ENCODE measurements at places on chromosomes 2 and 18. TPM values are rescaled to one million over a fixed set of nuclear protein-coding genes. Genes with fewer than 3 reads are reported as not detected.

DNA sequence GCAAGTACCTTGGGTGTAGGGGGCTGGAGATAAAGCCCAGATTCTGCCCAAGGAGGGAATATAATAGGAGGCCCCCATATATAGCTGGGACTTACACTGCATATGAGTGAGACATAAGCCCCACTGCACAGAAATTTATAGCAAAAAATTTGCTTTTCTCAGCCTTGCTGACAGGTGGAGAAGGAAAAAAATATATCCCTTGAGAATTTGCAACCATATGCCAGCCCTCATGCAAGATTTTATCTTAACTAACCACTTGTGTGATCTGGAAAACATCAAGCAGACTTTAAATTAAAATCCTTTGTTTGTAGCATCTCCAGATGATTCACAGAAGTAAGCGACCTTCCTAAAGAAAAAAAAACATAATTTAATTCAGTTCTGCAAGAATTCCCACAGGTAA, 288.2 kb downstream of the BCL2 start:
- no peaks in the 10 kb centered on the region for H3K36me3 ChIP-seq
- no peak for DNase-seq

SCYGR5 gene
- not detected for total RNA-seq

IL36G gene
- total RNA-seq = not detected

MFSD2B gene
- total RNA-seq = not detected

SIGLEC15 gene
- 0.66 TPM for total RNA-seq

All from breast epithelium (tissue), 4 donors.